ENCODE measurements at places on chromosomes 5 and 9.

- no peak for DNase-seq
Observed at GRCh38 chr5:135011355-135012032, 22.5 kb downstream of the PITX1 start.

- DNase-seq = no peak
Observed at GRCh38 chr5:102873379-102873932, 118.4 kb downstream of the PAM start.

DNA sequence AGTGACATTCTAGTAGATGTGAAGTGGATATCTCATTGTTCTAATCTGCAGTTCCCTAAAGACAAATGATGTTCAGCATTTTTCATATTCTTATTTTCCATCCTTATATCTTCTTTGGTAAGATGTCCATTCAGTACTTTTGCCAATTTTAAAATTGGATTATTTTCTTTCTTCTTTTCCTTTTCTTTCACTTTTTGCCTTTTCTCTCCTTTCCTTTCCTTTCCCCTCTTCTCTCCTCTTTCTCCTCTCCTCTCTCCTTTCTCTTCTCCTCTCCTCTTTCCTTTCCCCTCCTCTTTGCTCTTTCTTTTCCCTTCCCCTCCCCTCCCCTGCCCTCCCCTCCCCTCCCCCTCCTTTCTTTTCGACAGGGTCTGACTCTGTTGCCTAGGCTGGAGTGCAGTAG, 10.1 kb downstream of the ZFYVE16 start:
- DNase-seq = no peak

- DNase-seq = no peak
Observed at GRCh38 chr9:134403292-134403681, 77.0 kb downstream of the RXRA start.

- no peak for DNase-seq
Observed at GRCh38 chr9:121088576-121088975, 13.8 kb downstream of the CNTRL start.

- DNase-seq = peak; percentile 63
Observed at GRCh38 chr5:68251804-68252522, 36.4 kb downstream of the PIK3R1 start.

- DNase-seq = no peak
Observed at GRCh38 chr9:83138422-83139135, 75.6 kb upstream of the RASEF start.

DNA sequence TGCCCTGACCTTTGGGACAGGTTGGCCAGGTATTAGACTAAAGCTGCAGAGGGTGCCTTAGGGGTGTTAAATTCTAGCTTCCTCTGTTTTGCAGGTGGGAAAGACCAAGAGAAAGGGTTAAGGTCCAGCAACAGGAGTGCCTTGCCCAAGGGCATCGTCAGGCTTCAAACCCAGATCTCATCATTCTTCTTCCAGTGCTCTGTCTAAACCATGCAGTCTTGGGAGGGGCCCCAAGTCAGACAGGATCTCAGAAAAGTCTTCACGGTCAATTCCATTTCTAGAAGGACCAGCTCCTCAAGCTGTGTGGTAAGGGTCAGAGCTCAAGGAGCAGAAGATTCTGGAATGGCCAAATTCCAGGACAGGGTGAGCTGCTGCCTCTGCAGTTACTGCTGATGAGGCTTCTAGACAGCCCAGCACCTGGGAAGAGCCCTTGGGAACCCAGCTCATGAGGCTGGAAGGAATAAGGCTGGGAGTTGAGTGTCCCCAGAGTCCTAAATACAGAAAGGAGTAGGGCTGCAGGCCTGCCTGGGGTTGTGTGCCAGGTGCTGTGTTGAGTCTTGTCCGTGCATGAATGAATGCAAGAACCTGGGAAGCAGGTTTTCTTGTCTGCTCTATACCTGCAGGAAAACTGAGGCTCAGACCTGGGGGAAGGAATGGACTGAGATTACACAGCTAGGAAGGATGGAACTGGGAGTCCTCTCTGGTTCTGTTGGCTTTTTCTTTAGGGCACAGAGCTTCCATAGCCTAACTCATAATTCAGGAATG, 69.3 kb downstream of the WWC1 start:
- DNase-seq = no peak

- no peak for DNase-seq
Observed at GRCh38 chr5:6496207-6496584, 47.5 kb downstream of the UBE2QL1 start.
